Cortex of kidney (tissue), 1 donor: ENCODE measurements at places on chromosomes 13 and 19.

- no peak for DNase-seq
Observed at GRCh38 chr13:53200498-53201453, 172.2 kb downstream of the OLFM4 start.

DNA sequence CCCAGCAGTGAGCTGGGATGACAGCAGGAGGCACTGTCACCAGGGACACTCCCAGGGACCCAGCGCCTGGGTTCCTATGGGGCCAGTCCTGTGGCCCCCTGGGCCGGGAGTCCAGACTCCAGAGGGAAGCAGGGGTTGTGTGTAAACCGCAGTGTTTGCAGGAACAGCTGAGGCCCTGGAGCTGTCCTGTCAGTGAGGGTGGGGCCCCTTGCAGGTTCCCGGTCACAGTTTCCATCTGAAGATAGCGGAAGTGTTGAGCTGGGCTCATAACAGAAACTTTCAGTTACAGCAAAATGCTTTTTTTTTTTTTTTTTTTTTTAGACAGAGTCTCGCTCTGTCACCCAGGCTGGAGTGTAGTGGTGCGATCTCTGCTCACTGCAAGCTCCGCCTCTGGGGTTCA lies 17.7 kb upstream of the CSNK1G2 start:
- DNase-seq: no peak

- DNase-seq: no peak
Observed at GRCh38 chr19:342801-343421, 1.7 kb downstream of the MIER2 start.

DNA sequence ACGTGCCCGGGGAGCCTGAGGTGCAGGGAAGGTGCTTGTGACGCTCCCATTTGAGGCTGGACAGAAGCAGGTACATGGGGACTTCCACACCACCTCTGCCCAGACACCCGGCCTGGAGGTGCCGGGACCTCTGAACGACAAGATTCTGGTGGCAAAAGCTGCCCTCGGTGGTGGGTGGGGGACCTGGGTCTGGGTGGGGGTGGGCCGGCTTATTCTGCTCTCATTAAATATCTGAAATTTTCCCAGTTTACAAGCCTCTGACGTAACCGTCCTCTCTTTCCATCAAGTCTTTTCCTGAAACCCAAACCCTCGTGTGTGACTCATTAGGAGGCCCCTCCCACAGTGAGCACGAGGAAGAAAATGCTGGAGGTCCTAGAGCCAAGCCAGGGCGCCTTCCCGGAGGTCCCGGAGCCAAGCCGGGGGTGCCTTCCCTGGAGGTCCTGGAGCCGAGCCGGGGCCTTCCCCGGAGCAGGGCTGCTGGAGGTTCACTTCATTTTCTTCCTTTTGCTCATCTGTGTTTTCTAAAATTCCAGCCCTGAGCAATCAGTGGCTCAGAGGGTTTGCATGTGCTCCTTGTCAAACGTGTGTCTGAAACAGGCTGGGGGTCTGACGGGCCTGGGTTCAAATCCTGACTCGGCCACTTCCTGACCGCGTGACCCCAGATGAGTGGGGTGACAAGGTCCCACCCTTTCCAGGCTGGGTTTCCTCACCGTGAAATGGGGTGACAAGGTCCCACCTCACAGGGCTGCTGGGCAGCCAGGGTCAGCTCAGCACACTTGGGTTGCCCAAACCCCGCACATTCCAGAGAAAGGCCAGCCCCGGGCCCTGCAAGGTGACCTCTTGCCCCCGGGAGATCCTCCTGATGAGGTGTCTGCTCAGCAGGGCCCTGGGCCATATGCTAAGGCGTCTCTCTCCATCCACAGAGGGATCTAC lies 10.0 kb downstream of the CFD start:
- DNase-seq: no peak

- no peak for DNase-seq
Observed at GRCh38 chr19:53086949-53087348, 16.3 kb downstream of the ZNF160 start.
